CD4-positive, alpha-beta T cell treated with Interleukin-21 for 1 hour (primary cell): ENCODE measurements at places on chromosomes 1 and 21.

- no peak for DNase-seq
Measured at GRCh38 chr1:162319493-162320175, 57.0 kb downstream of the SPATA46 start.

- DNase-seq, result no peak
Measured at GRCh38 chr21:28298251-28298672, 694.4 kb downstream of the LTN1 start.

GRCh38 chr1:36084497-36085115 is 712 bp downstream of the TEKT2 start:
- DNase-seq, result no peak

DNA sequence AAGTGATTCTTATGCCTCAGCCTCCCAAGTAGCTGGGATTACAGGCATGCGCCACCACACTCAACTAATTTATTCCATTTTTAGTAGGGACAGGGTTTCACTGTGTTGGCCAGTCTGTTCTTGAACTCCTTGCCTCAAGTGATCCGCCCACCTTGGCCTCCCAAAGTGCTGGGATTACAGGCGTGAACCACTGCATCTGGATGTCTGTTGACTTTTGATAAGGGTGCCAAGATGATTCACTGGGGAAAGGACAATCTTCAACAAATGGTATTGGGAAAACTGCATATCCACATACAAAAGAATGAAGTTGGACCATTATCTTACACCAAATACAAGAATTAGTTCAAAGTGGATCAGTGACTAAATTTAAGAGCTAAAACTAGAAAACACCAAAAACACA is 19.8 kb downstream of the RO60 start:
- no peak for DNase-seq

- no peak for DNase-seq
Measured at GRCh38 chr1:239814306-239814881, 277.3 kb upstream of the FMN2 start.

- DNase-seq, result no peak
Measured at GRCh38 chr21:39181205-39181818, 1.9 kb downstream of the PSMG1 start.

DNA sequence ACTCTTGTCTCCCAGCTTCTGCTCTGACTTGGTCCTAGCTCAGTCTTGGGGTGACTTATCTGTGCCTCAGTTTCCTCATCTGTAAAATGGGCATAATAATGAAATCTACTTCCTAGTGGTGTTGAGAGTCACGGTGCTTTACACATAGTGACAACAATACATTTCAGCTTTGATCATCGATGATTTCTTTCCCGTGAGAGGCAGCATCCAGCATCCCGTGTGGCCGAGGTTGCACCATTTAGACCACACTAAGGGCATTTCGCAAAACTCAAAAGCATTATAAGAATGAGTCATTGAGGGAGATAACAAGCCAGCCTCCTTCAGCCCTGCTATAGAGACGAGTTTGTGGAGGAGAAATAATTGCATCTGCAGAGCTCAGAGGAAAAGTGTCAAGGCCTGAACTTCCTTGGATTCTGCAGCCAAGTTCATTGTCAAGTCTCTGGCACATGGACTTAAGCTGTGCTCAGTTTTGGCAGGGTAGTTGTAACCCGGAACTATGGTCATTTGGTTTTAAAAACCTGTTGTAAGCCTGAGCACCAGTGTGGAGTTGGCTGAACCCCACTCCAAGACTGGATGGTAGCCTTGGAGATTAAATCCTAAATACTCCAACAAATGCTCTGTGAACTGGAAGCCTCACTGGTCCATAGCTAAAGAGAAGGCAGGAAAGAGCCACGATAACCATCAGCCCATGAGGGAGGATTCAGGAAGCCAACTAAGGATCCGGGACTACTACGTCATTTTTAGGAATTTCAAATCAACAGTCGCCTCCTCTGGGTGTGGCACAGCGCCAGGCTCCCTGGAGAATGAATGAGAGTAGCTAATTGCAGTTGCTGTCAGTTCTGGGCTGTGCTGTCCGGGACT is 64.2 kb downstream of the TCP10L start:
- DNase-seq, result no peak

DNA sequence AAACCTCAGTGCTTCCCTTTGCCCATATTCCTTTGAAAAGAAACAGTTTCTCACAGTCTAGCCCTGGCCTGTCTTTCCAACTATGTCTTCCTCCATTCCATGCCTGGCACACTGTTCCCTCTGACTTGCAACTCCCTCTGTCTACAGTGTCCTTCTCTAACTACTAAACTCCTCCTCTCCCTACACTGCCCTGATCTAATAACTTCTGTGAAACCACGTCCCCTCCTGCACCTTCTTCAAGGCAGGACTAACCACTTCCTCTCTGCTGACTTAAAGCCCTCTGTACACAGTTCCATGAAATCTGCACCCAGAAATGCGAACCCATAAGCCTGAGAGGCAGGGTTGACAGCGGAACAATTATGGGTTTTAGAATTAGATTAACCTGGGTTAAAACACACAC is 62.2 kb upstream of the ATP1B1 start:
- peak; percentile 60 for DNase-seq

- DNase-seq, result no peak
Measured at GRCh38 chr1:94383966-94384408, 34.2 kb upstream of the ABCD3 start.

DNA sequence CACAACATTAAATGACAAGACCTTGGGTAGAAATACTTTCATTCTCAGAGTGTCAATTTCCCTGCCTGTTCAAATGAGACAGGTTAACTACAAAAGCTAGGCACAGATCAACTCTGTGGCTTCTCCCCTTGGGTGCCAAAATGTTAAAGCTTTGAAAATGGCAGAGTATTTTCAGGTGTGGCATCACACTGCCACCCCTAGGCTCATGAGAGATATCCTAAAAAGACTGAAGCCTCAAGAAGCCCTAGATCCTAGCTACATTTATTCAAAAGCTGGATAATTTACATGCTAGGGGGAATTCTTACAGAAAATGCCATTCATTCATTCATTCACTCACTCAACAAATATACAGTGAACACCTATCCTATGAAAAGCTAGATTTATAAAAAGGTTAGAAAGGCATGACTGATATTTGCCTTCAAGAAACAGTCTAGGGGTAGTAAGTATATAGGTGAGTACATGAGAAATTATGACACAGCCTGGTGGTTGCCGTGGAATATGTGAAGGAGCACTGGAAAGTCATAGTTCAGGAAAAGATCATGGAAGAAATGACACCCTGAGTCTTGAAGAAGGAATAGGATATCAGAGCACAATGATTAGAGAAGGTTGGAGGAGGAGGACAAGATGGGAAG is 15.9 kb upstream of the RAB4A start:
- DNase-seq, result peak; percentile 60

- peak; percentile 3 for DNase-seq
Measured at GRCh38 chr1:176897350-176898236, 266.9 kb downstream of the ASTN1 start.

- no peak for DNase-seq
Measured at GRCh38 chr1:61337037-61337436, 254.7 kb downstream of the NFIA start.

DNA sequence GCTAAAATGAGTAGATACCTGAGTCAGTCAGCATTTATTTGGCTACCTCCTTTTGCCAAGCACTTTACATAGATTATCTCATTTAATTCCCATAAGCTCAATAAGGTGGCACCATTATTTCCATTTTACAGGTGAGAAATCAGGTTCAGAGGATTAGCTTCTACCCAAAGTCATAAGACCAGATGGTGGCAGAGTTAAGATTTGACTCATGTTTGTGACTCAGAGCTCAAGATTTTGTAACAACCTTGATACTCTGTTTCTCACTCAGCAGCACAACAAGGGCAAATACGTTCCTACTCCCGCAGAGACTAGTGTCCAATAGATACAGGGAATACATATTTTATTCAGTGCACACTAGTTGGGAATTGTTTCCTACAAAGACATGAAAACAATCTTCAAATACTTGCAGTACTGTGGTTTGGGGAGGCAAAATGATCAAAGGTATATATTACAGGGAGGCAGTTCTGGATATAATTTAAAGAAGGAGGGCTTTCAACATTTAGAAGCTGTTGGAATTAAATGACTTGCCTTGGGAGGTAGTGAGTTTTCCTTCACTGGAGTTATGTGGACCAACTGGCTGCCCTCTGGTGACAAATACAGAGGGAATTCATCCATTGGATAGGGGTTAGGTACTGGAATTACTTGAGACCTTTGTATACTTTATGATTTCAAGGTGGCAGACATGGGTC is 3.6 kb downstream of the LEPR start:
- no peak for DNase-seq

GRCh38 chr1:193192586-193192985 is 6.2 kb upstream of the B3GALT2 start:
- no peak for DNase-seq

DNA sequence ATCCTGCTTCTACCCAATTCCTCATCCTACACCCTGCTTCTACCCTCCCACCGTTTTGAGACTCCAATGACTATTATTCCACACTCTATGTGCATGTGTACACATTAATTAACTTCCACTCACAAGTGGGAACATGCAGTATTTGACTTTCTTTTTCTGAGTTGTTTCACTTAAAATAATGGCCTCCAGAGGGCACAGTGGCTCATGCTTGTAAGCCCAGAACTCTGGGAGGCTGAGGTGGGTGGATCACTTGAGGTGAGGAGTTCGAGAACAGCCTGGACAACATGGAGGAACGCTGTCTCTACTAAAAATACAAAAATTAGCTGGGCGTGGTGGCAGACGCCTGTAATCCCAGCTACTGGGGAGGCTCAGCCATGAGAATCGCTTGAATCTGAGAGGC is 464.8 kb downstream of the PTBP2 start:
- DNase-seq, result peak; percentile 10

GRCh38 chr1:232628335-232629249 is 1.3 kb downstream of the SIPA1L2 start:
- no peak for DNase-seq

DNA sequence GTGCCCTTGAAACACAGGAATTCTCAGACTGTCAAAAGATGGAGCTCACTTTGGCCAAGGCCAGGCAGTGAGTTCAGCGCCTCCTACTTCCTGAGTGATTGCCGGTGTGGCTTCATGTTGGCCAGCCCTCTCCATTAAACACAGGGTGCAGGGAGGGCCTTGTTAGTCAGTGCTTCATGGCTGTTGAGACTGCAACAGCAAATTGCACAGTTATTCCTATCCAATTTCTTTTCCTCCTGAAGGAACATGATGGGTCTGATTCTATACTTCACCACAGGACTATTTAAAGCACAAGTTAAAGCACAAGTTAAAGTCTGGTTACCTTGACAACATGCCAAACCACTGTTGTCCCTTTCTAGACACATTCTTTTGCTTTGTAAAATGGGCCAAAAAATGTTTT is 156.6 kb downstream of the SIPA1L2 start:
- no peak for DNase-seq

- no peak for DNase-seq
Measured at GRCh38 chr21:19353256-19353655, 949.7 kb upstream of the TMPRSS15 start.

- DNase-seq, result no peak
Measured at GRCh38 chr1:114156538-114157274, 3.0 kb upstream of the SYT6 start.

DNA sequence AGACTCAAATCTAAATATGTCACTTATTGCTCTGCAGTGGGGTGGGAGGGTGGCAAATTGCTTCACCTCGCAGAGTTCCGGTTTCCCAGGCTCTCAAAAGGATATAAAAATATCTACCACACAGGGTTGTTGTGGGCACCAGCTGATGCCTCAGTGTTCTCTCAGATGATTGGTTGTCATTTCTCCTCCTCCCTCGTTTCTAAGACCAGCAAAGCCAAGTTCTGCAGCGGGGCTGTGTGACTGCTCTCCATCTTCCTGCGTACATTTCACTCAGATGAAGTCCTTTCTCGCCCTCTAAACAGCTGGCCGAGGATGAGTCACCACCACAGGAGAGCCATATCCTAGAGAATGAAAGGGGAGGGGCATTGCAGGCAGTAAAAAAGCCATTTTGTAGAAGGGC is 35.0 kb upstream of the VWA5B1 start:
- DNase-seq, result no peak

DNA sequence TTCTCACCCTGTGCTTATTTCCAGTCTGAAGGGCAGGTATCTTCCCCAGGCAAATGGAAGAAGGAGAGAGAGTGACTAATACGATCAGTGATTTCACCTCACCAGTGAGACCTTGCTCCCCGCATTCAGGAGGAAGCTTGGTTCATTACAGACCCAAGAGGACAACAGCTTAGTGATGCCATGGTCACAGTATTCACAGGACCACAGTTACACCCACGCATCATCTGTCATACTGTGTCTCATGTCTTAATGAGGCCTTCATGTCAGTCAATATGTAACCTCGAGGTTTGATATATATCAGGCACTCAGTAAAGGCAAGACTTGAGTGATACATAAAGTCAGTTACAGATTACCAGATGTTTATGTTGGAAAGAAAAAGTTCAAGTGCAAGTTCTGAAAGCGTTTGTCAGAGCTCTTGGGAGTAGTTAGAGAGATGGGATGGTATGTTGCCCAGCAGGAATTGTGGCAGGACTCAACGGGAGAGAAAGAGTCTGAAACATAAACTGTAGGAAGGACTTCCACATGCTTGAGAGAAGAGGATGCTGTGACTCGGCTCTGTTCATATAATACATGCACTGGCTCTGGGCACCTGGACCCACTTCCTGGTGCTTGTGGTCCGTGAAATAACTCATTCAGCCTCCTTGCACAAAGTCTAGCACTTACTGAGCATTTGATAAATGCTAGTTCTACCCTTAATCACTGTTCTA is 33.3 kb downstream of the GNPAT start:
- no peak for DNase-seq

GRCh38 chr1:155455588-155456195 is 106.9 kb downstream of the ASH1L start:
- DNase-seq, result no peak

GRCh38 chr1:241770115-241770514 is 77.9 kb upstream of the EXO1 start:
- DNase-seq, result no peak

- DNase-seq, result no peak
Measured at GRCh38 chr1:211613951-211614350, 35.0 kb upstream of the SLC30A1 start.

DNA sequence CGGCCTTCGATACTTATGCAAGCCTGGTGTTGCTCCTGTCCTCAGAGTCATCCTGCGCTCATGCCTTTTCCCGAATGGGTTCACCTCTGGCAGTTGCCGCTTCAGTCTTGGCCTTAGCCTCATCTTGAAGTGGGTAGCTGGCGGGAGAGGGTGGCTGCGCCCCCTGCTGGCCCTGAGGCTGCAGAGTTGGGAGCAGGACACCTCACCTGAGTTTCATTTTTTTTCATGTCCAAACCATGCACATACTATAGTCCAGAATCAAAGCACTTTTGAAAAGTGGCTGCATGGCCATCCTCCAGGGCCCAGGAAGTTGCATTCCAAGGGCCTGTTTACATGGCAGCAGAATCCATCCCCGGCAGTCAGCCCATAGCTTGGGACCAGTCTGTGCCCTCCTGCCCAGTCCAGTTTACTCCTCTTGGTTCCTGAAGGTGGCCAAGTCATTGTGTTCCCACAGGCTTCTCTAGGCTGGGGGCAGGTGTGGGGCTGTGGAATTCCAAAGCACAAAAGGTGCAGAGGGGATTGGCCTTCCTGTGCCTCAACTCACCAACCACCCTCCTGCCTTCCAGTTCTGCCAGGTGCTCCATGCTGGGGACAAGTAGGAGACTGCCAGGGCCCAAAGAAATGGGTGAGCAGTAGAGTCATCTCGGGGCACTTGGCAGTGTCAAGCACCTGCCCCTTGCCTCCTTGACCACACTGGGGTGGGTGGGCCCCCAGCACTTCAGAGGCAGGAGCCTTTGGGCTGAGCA is 44.0 kb downstream of the YARS1 start:
- DNase-seq, result peak; percentile 71
